Stimulated activated CD8-positive, alpha-beta memory T cell treated with anti-CD3 and anti-CD28 coated beads, Interleukin-4, amount 100 ng/mL, for 1 hour (primary cell): ENCODE measurements at places on chromosomes 7 and 10.

- DNase-seq, result no peak
Measured at GRCh38 chr10:25629333-25629732, 304.7 kb upstream of the MYO3A start.

DNA sequence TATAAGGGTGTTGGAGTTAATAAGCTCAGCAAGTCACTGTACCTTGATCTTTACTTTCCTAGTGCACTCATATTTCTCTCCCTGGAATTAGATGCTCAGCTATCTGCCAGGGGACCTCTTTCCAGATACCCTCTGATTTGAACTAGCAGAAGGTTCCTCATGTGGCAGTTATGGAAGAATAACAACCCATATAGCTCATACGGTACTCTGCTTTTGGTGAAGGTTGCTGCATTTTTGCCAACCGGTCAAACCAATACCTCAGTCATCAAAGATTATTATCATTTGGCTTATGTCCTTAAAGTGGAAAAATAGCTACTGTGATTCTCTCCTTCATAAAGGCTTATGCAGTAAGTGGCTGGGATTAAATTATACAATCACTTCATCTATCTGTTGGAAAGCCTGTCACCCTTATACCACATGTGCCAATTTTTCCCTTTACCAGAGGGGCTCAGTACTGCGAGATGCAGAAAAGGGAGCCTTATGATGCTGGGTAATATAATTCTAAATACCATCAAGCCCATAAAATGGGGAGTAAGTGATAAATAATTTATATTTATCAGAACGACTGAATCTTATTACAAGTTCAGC, 43.4 kb upstream of the PTER start:
- DNase-seq, result no peak

DNA sequence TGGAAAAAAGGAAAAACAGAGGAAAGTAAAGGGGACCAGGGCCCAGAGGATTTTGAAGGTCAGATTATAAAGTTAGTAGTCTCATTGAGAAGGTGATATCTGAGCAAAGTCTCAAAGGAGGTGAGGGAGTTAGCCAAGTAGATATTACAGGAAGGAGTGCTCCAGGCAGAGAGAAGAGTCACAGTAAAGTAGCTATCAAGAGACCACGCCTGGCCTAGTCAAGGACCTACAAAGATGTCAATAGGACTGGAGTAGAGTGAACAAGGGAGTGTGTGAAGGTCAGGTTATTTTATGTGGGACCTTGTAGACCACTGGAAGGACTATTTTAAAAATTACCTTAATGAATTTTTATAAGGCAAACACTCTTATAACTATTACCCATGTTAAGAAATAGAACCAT, 64.8 kb downstream of the TPST1 start:
- DNase-seq, result no peak

DNA sequence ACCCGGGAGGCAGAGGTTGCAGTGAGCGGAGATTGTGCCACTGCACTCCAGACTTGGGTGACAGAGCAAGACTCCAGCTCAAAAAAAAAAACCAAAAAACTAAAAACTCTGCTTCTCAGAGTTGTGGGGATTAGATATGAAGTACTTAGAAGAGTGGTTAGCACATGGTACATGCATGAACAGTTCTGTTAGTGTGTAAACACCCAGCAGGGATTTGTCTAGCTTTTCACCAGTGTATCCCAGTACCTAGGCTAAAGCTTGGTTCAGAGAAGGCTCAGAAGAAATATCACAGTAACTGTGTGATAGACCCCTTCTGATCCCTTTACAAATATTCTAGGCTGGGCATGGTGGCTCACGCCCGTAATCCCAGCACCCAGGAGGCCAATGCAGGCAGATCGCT, 9.5 kb downstream of the PPIA start:
- DNase-seq, result no peak

GRCh38 chr7:50304129-50304910, at the start of gene IKZF1:
Gene IKZF1, plus strand, starts transcription at chr7:50304716. Its CDS starts 14,346 bp downstream, at chr7:50319062.
- DNase-seq, result no peak

DNA sequence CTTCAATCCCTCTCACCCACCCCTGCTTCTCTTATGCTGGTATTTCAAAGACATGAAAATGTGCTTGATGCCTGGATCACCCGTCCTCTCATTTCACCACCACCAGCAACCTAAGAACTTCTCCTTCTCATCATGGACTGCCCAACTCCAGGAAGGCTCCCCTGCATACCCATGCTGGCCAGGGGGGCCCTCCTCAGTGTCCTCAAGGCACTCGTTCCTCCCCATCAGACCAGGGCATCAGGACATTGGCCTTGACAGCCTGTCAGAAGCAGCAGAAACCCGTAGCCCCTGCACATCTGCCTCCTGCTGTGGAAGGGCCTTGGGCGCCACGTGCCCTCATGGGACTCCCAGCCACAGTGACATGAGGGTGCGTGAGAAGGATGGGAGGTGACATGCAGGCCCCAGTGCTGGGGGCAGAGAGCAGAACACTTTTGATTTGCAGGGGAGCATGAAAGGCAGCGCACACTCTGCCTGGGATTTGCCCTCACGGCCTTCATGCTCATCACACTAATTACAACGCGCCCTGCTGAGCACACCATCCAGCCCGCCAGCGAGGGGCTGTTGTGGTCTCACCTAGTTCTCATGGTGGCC, 1.9 kb upstream of the HSPA12A start:
- DNase-seq, result no peak

DNA sequence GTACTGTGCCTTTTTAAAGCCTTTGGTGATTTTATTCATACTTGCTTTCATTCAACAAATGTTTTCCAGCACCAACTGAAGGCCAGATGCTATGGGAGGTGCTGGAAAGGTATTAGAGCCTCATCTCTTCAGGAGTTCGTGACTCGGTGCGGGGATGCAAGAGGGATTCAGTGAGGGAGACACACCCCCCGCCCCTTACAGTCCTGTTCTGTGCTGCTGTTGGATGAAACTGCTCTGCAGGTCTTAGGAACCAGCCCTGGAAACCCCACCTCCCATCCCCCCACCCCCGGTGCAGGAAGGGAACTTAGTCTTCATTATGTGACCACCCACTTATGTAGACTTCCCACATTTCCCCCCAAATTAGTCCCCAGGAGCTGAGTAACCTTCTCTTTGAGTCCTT, 110.4 kb downstream of the INSYN2A start:
- no peak for DNase-seq

DNA sequence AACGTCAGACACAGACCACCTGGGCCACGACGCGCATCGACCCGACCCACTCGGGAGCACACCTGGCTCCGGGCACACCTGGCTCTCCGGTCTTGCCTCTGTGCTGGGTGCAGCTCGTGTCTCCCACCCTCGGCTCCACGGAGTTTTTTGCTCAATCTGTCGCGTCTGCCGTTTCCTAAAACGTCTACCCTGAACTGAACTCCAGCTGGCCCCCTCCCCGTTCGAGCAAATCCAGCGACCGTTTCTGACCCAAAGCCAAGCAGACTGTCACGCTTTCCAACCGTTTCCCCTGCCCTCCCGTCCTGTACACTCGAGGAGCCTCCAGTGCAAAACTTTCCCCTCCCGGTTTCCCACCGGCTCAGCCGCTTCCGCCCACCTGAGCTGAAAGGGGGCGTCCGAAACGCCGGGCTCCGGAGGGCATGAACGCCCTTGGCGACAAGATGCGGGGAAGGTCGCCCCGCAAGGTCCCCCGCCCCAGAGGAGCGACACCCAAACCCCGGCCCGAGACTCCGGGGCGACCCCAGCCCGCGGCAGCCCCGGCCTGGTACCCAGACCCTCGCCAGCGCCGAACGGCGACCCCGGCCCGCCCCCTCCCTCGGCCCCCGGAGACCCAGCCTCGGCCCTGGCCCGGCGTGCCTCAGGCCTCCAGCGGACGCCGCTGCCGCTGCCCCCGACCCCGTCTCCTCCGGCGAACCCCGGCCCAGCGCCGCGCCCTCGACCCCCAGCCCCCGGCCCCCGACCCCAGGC, 557 bp downstream of the CYTH3 start:
- no peak for DNase-seq

DNA sequence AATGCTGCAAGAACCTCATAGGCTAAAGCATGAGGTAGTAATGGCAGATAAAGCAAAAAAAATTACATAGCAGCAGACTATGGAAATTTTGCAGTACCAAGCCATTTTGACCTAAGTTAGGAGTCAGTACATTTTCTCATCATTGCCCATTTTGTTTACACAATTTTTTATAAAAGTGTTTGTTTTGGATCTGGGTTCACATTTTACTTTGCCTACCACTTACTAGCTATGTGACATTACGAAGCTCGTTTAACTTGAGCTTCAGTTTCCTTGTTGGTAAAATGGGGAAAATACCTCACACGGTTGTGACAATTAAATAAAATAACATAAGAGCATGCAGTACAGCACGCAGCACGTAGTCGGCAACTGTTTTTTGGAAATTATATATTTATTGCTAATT, 99.6 kb downstream of the ADD3 start:
- DNase-seq, result no peak

DNA sequence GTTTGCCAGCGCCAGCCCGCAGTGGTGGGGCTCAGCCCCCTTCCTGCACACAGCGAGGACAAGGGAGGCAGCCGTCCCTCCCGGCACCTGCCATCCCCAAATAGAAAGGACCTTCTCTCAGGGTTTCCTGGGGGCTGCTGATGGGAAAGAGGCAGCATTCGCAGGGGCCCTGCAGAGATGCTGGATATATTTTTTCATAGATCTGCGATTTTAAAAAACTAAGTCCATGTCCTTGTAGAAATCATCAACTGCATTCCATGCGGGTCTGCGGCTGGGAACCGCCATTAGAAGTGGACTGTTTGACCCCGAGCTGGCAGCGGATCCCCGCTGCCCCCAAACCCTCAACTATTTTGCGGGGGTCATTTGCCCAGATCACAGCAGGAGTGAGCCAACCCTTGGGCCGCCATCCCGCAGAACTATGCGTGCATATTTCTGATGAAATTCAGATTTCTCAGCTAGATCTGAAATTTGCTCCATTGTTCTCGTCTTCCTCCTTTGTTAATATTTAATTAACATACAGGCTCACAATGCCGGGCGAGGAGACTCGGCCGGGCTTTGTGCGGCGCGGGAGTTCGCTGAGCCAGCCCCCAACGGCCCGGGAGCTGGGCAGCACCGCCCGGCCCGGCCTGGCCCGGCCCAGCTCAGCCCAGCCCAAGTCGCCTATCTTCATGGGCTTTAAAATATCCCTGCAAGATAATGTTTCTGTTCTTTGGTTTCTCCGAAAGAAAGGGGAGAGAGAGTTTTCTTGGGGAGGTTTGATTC, 2.0 kb downstream of the EN2 start:
- DNase-seq, result no peak

GRCh38 chr10:73979141-73979808, 18.6 kb upstream of the VCL start:
- no peak for DNase-seq
